Central memory CD4-positive, alpha-beta T cell (primary cell): ENCODE measurements at places on chromosomes 6 and 20.

DNA sequence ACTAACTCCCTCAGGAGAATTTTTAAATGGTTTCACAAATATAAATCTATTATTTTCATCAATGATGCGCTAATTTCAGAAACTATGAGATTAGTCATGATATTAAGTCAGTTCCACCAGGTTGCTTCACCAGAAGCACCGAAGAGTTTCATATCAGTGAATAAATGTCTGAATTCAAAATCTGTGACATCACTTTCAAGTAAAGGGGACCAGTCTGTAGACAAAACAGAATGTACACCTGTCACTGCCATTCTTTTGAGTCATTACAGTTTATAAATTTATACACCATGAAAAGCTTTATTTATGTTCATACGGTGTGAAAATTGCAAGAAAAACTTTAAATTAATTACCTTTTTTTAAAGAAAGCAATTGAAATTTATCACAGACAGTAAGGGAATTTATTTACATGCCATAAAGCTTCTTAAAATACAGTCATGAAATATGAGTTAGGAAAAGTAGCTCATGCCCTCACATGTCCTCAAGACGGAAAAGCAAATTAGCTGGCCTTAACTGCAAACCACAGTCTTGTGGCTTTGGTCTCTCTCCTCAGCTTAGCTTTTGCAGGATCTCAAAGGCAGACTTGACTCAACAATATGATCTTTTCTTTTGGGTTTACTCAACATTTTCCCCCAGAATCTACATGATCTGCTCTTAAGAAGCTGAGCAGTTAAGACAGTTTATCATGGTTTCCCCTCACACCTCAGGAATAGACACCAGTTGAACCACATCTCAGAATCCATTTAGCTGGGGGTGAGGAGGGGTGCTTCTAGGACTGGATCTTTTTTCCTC is 177.7 kb upstream of the MCHR2 start:
- no peak for DNase-seq

DNA sequence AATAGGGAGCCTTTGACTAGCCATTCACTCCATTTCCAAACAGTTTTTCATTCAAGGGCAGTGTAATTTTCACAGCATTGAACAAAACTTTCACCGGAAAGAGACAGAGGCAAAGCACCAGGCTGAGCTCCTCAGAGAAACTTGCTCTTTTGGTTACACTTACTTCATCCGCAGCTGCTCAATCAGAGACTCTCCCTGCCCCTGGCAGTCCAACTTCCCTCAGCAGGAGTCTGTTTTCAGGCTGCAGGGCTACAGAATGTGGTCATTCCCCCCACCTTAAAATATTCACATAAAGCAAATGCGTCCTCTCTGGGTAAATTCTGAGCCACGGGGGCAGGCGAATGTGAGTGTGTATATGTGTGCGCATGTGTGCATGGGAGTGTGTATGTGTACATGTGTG is 70.0 kb upstream of the ZNF133 start:
- DNase-seq: no peak

DNA sequence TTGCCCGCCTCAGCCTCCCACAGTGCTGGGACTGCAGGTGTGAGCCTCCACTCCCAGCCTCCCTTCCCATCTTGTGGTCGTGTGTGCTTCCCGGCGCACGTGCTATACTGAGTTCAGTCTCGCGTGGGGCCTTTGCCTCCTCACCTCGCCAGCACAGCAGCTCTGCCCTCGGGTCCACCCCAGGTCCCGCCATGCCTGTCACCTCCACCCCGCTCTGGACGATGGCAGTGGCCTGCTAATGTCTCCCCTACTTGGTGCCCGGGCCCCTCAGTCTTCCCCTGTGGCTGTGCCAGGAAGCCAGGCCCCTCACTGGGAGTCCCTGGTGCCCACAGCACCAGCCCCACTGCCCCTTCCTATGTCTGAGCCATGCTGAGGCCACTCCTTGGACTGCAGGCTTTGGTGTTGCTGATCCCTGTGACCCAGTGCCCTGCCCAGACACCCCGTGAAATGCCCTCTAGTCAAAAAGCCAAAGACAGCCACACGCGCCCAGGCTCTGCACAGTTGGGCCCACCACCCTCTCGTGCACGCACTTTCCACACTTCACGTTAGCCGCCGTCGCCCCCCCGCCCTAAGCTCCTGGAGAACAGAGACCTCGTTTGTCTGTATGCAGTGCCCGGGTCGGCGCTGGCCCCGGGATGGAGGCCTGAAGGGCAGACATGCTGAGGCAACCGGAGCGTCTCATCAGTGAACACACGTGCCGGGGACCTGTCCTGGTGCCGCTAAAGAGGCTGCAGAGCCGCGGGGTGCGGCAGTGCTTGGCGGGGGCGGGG is 14.3 kb downstream of the HRH3 start:
- DNase-seq: no peak

- DNase-seq: no peak
These were observed 37.0 kb upstream of the MPC1 start for GRCh38 chr6:166419717-166420116.

DNA sequence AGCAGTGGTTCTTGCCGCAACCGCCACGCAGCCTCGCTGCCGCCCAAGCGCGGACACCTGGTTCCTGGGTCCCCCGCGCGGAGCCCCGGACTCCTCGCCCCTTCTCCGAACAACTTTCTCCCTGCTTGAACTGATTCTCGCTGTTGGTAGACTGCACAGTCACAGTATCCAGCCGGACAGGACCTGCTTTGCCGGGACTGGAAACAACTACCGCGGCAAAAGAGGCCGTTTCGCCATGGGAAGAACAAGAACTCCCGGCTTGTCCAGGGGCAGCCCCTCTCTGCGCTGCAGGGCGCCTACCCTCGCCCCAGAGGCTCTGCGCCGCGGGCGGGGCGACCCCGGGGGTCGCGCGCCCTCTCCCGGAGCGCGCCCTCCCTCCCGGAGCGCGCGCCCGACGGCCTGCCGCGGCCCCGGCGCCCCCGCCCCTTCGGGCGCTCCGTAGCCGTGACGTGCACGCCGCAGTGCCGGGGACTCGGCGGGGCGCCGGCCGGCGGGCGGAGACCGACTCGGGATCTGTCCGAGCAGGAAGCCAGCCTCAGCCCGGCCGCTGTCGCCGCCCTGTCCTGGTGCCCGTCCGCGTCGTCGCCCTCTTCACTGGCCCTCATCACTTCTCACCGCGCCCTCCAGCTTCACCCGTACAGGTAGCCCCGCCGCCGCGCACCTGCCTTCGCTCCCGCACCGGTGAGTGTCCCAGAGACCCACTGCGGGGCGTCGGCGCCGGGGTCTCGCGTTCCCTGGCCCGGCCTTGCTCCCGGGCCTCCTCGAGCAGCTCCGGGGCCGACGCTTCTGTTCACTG is at the start of gene MYO6:
MYO6 (plus strand) TSS at position 497 of the 796 bp plus-strand sequence. CDS start 68,309 bp downstream, outside the sequence.
- peak; percentile 39 for DNase-seq

GRCh38 chr6:100915876-100916275 is 34.7 kb upstream of the ASCC3 start:
- DNase-seq: no peak

GRCh38 chr20:10636326-10636818 is 37.4 kb downstream of the JAG1 start:
- DNase-seq: no peak

GRCh38 chr6:36659271-36659670 is 19.2 kb upstream of the CDKN1A start:
- DNase-seq: no peak

GRCh38 chr20:6660441-6660840 is 107.0 kb upstream of the BMP2 start:
- no peak for DNase-seq

- no peak for DNase-seq
These were observed 111.7 kb downstream of the THBS2 start for GRCh38 chr6:169141671-169142537.

- DNase-seq: no peak
These were observed 63.2 kb downstream of the FGD2 start for GRCh38 chr6:37068356-37069270.

DNA sequence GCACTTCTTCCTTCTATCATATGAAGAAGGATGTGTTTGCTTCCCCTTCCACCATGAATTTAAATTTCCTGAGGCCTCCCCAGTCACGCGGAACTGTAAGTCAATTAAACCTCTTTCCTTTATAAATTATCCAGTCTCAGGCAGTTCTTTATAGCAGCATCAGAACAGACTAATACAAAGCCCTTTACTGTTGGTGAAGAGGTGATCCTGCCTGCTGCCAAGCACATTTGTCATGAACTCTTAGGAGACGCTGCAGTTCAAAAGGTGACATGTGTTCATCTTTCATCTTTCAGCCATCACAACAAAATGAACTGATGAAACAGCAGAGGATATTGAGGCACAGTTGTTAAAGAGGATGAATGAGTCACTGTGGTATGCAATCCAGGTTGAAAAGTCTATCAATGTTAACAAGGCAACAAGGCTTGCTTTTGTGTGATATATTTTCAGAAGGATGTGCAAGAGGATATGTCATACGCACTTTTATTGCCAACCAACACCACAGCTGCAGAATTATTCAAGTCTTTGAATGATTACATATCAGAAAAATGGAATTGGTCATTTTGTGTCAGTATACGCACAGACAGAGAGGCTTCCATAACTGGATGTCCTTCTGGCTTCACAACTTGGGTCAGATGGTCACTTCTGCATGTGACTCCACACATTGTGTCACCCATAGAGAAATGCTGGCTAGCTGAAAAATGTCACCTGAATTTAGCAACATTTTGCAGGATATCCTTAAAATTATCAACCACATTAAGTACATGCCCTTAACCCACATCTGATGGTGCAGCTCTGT is 52.4 kb upstream of the PLN start:
- no peak for DNase-seq

- no peak for DNase-seq
These were observed 44.8 kb upstream of the AFDN start for GRCh38 chr6:167781868-167782267.

DNA sequence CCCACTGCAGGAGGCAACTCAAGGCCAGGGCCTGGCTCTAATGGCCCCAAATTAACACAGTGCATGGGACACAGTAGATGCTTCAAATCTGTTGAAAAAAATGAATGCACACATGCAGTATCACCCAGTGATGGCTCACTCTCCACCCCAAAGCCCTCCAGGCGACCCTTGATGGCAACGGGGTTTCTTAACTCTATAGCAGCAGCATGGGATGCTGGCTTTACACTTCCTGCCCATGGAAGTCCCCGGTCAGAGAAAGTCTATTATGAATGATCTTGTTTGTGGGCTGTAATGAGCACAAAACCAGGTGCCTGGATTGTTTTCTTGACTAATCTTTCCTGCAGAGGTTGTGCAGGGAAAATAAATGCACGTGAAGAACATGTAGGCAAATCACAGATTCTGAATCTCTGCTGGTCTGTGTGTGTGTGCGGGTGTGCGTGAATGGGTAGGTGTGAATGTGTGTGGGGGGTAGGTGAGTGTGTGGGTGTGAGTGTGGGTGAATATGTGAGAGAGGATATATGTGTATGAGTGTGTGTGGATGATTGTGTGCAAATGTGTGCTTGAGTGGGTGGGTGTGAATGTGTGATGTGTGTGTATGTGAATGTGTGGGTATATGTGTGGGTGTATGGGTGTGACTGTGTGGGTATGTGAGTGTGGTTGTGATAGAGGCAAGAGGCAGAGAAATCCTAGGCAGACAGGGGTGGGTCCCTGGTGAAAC is 60.1 kb upstream of the MLN start:
- DNase-seq: no peak

- DNase-seq: no peak
These were observed 21.9 kb downstream of the ZNF217 start for GRCh38 chr20:53571555-53572286.

- no peak for DNase-seq
These were observed 870 bp downstream of the PAK5 start for GRCh38 chr20:9838035-9838377.

DNA sequence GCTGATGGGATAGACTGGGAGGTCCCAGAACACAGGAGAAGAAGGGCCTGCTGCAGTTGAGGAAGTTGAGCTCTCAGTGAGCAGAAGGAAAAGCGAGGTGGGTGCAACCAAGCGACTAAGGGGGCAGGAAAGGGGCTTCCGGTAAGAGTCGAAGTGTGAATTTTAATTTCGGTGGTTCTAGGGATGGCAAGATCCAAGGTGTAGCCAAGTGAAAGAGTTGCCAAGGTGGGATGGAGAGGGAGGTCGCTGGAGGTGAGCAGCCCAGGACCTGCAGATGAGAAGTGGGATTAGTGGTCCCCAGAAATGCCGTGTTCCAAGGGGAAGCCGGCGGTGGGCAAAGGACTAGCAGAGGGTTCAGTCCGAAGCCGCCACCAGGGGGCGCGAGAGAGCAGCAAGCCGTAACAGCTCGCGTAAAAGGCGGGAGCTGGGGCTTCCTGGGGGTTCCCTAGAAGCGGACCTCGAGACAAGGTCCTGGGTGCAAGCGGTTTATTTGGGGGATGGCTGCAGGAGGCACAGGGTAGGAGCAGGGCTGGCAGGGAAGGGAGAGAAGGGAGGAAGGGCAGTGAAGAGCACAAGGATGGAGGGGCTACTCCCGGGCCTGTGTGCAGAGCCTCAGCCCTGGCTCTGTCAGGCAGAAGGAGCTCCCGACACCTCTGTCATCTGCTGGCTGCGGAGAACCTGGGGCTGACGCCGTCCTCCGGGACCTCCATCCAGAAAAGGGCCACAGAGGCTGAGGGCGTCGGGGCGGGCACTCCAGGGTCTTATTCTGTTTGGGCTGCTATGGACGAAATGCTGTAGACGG is 103.6 kb downstream of the PAX1 start:
- DNase-seq: no peak

DNA sequence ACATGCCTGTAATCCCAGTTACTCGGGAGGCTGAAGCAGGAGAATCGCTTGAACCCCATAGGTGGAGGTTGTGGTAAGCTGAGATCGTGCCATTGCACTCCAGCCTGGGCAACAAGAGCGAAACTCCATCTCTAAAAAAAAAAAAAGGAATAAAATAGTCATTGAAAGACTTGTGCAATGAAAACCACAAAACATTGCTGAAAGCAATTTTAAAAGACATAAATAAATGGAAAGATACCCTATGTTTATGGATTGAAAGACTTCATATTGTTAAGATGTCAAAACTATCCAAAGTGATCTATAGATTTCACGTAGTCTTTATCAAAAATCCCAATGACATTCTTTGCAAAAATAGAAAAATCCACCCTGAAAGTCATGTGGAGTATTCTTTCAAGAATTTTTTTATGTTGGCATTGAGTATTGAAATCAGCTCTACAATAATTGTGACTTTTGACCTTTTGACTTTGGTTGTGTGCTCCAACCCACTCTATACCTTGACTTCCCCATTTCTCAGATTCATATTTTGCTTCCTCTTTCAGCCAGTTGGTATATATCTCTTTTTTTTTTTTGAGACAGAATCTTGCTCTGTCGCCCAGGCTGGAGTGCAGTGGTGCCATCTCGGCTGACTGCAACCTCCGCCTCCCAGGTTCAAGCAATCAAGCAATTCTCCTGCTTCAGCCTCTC is 45.5 kb upstream of the SLC23A2 start:
- DNase-seq: no peak

DNA sequence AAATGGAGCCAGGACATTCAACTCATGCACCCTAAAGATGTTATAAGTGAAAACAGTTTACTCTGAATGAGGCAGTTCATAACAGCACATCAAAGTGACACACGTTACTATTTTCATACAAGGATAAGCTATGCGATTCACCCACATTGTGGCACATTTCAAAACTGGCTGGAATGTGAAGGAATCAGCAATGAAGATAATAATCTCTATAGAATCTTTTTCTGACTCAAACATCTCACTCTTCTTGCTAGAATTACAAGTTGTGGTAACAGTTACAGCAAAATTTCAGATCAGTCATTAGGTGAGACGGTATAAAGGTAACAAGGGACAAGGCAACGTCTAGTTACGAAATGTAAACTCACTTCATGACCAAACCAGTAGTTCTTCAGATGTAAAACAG is 17.5 kb downstream of the TMEM244 start:
- DNase-seq: no peak

GRCh38 chr20:18793625-18794427 is 19.8 kb upstream of the SCP2D1 start:
- DNase-seq: peak; percentile 86
